ENCODE measurements at places on chromosomes 12 and 14. TPM values are rescaled to one million over a fixed set of nuclear protein-coding genes. Genes with fewer than 3 reads are reported as not detected.

RIPK3 gene
- 7.6 TPM for total RNA-seq

TNS2 gene
- total RNA-seq, result 66.5 TPM

CERS5 gene
- 27.6 TPM for total RNA-seq

NABP2 gene
- total RNA-seq, result 33.2 TPM

PDE3A gene
- total RNA-seq, result 5.5 TPM

P3H3 gene
- 25.7 TPM for total RNA-seq

SMCO2 gene
- not detected for total RNA-seq

SLC39A5 gene
- not detected for total RNA-seq

RPS6KL1 gene
- total RNA-seq, result 1.5 TPM

EXOC3L4 gene
- total RNA-seq, result 0.27 TPM

STXBP6 gene
- total RNA-seq, result 32.3 TPM

SSPN gene
- total RNA-seq, result 17.0 TPM

KRT85 gene
- total RNA-seq, result not detected

PTPN6 gene
- 30.6 TPM for total RNA-seq

SLCO1B1 gene
- 0.45 TPM for total RNA-seq

COCH gene
- total RNA-seq, result 23.3 TPM

SERPINA10 gene
- total RNA-seq, result not detected

MMP17 gene
- total RNA-seq, result 1.1 TPM

ZNF891 gene
- 3.0 TPM for total RNA-seq

PLEK2 gene
- total RNA-seq, result 8.1 TPM

ANKRD33 gene
- not detected for total RNA-seq

KRT72 gene
- total RNA-seq, result 22.1 TPM

IL31 gene
- not detected for total RNA-seq

ARMH4 gene
- total RNA-seq, result 2.4 TPM

PROX2 gene
- not detected for total RNA-seq

GALNT16 gene
- 6.9 TPM for total RNA-seq

KCNA5 gene
- total RNA-seq, result 0.68 TPM

ALDH1L2 gene
- 2.6 TPM for total RNA-seq

GALNT8 gene
- 5.1 TPM for total RNA-seq

HPD gene
- 4.0 TPM for total RNA-seq

CLEC1B gene
- total RNA-seq, result 1.5 TPM

CCDC77 gene
- total RNA-seq, result 8.9 TPM

NAB2 gene
- 65.5 TPM for total RNA-seq

CCDC197 gene
- not detected for total RNA-seq

NUAK1 gene
- total RNA-seq, result 9.6 TPM

RASSF8 gene
- 62.1 TPM for total RNA-seq

OXA1L gene
- total RNA-seq, result 65.2 TPM

ARG2 gene
- total RNA-seq, result 31.9 TPM

ARF3 gene
- total RNA-seq, result 87.6 TPM

TMTC1 gene
- 25.2 TPM for total RNA-seq

BICD1 gene
- 26.2 TPM for total RNA-seq

All from prostate gland (tissue), 2 donors.